ENCODE measurements at places on chromosomes 1 and 21. TPM values are rescaled to one million over a fixed set of nuclear protein-coding genes. Genes with fewer than 3 reads are reported as not detected.

GRCh38 chr1:162006081-162006480, 17.6 kb downstream of the OLFML2B start:
- DNase-seq, result no peak

DNA sequence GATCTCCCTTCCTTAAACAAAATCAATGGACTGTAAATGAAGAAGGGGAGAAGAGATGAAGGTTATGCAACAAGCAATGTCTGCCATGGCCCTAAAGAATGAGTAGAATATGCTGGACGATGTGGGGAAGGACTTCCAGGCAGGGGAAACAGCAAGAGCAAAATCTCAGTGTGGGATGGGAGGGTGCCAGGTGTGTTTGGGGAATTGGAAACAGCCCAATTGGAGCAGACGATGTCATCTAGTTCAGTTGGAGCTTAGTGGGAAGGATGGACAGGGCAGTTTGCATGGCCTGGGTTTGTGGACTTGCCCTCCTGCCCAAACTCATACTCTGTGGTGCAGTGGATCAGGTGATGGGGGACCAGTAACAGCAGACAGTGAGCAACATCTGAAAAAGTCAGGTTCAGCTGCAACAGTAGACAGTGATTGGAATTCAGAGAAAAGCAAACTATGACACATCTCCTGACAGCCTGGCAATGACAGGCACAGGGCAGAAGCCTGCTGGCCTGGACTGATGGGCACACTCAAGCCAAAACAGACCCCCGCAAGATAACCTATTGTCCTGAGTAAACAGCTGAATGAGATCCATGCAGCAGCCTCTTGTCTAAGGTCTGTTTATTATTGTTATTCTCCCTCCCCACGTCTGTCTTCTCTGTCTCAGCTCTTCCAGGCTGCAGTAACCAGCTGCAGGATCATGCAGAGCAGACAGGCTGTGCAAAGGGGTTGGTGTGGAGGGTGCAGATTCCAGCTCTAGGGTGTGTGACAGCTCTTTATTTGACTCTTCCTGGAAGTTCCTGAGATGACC, 50.5 kb upstream of the PRELP start:
- DNase-seq, result no peak

- no peak for DNase-seq
These were observed 1.5 kb downstream of the KRTAP21-3 start for GRCh38 chr21:30717105-30717504.

DNA sequence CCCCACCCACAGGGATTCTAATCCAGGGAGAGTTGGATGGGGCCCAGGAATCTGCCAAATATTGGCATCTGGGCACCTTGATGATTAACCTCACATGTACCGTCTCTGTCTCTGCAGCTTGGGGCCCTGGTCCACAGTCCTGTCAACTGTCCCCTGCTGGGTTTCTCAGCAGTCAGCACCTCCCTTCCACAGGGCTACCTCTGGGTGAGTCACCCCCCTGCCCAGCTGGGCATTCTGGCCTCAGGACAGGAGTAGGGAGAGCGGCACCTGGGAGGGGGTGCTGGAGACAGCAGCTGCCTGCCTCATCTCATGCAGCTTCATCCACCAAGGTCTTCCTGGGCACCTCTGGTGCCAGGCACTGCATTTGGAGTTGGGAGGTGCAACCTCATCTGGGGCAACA, 100.6 kb upstream of the ACTL8 start:
- DNase-seq, result no peak

- DNase-seq, result no peak
These were observed 142.5 kb downstream of the TNR start for GRCh38 chr1:175600721-175601440.

GRCh38 chr1:172616636-172617035, 42.3 kb upstream of the FASLG start:
- no peak for DNase-seq

- peak; percentile 43 for DNase-seq
These were observed 2.5 kb upstream of the LMO4 start for GRCh38 chr1:87325982-87326738.

Gene PACC1
- 13.3 TPM for total RNA-seq

Gene KIRREL1
- not detected for total RNA-seq

Gene KCNK2
- not detected for total RNA-seq

Gene DNASE2B
- total RNA-seq, result not detected

Gene ADCY10
- 0.41 TPM for total RNA-seq

Measured in naive thymus-derived CD8-positive, alpha-beta T cell (primary cell).